NCI-H510A (cell line): ENCODE measurements at places on chromosomes 12 and 14.

DNA sequence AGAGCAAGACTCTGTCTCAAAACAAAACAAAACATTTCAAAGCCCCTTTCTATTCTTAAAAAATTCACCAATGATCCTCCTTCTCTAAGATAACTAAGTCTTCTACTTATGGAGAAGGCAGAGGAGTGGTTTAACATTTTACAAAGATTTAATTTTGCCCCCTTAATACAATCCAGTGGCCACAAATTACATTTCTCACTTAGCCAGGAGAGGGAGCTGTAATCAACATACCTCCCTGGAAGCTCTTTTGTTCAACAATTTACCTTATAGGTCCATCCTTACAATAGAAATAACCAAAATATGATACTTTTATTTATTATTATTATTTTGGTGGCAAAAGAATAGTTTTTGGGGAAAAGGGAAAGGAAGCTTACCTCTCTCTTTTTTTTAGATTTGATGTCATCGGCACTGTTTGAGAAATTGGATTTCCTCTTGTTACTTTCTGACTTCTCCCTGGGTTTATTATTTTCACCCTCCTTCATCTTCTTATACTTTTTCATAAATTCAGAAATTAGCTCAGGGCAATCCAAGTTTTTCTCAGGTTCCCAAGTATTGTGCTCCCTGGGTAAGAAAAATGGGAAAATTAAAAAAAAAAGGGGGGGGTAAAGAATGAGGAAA, 28.1 kb downstream of the CBX5 start:
- DNase-seq, result no peak

DNA sequence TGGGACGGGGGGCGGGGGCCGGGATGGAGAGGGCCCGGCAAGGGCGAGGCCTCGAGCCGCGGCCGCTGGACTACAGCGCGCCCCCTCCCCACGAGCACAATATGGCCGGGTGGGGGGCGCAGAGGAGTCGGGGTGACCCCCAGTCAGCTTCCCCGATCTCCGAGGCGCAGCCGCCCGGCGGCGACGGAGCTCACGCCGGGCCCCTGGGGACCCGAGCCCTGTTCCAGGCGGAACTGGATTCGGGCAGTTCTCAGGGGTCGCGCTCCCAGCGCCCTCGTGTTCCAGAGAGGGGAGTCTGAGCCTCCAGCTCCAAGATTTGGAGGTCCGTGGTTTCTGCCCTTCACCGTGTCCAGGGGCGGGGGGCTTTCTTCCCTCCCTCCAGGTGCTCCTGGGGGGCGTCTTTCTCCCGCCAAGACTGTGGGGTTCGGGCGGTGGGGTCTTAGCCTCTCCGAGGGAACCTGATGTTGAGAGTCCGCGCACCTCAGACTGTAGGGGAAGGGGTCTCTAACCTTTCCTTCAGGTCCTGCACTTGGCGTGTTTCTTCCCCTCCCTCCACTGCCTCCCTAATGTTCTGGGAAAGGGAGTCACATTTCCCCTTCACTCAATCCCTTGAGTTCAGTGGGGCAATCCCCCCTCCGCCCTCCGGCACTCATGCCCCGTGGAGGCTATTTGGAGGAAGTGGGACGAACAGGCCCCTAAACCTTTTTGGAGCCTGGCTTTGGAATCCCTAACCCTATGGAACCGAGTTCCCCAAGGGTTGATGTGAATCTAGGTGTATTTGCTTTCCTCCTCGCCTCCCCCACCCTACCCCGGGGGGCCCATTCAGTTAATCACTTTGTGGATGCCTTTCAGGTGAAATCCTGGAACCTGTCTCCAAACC, 584 bp downstream of the ACVR1B start:
- no peak for DNase-seq

DNA sequence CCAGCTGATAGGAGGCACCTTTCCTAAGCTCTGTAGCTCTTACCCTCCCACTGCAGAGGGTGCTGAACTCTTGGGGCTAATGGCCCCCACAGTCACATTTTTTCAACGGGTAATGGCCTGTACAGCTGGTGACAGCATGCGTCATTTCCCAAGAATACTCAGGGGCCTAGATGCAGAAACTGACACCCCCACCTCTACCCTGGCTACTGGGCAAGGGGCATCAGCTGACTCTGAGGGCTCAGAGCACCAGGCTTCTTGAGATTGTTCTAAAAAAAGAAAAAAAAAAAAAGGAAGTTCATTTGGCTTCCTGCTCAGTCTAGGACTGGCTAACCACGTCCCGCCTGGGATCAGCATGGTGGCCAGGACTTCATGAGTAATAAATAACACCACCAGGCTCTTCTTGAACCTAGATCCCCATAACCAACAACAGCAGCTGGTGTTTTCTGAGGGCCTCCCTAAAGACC, 35.2 kb downstream of the ZFP36L1 start:
- no peak for DNase-seq

- DNase-seq, result no peak
Measured at GRCh38 chr14:100554082-100554677, 33.0 kb downstream of the BEGAIN start.

DNA sequence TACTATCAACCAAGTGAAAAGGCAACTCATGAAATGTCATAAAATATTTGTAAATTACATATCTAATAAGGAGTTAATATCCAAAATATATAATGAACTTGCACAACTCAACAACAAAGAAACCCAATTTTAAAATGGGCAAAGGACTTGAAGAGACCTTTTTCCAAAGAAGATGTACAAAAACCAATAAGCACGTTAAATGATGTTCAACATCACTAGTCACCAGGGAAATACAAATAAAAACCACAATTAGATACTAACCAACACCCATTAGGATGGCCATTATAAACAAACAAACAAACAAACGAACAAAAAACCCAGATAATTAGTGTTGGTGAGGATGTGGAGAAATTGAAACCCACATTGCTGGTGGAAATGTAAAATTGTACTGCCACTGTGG, 92.3 kb upstream of the ARID2 start:
- no peak for DNase-seq

DNA sequence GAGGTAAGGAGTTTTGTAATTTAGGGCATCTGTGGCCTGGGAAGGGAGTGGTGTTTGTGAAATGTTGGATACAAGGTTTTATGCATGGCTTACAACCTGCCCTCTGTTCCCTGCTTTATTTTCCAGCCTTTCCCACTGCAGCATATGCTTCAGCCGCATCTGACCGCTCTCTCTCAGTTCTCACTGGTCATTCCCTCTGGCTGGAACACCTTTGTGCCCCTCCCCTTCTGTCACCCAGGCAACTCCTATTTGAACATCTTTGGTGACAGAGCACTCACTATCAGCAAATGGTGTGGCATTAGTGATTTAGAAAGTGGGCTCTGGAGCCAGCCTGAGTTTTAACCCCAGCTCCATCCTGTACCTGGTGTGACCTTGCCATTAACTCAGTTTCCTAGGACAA, 47.5 kb upstream of the SMCO2 start:
- no peak for DNase-seq

DNA sequence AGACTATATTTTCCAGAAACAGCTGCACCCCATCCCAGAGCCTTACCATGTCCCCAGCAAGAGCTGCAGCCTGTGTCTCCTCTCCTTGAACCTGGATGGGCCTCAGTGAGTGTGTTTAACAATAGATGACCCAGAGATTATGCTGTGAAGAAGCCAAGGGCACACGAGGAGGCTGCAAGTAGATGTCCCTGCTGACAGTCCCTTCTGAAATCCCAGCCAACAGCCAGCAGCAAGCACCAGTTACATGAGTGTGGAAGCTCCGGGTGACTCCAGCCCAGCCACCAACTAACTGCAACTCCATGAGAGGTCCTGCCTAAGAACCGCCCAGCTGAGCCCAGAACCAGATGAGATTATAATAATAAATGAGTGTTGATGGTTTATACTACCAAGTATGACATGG, 191.7 kb downstream of the BCL11B start:
- DNase-seq, result no peak

GRCh38 chr14:69370061-69370460, 28.0 kb downstream of the ERH start:
- no peak for DNase-seq

DNA sequence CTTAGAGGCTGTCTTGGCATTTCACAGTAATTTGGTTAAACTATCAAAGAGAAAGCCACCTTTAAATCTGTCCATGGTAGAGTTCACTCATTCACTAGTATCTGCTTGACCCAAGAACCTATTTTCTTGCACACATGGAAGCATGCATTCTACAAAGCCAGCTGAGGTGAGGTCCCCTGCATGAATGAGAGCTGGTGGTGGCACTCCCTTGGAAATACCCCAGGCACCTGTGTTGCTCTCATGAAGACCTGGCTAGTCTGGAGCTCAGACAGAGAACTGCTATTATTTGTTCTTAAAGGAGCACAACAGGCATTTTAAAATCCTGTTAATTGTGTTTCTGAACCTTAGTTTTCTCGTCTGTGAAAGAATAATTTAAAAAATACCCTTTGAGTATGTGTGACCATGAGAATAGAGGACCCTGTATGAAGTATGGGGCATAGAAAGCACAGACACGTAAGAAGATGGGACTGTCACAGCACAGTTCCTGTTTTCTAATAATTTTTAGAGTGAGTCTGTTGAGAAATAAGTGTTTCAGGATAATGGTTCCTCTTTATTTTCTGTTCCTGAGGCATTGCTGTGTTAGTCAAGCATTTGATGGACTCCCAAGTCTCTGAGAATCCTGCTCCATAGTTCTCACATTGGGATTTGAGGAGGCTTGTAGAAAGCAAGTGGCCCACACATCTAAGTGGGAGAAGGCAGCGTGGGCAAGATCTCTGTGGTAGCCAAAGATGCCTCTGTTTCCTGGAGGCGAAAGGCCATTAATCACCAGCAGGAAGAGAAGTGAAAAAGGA, 10.9 kb downstream of the RGS6 start:
- DNase-seq, result no peak

- DNase-seq, result no peak
Measured at GRCh38 chr12:75212072-75212471, 2.4 kb upstream of the KCNC2 start.

DNA sequence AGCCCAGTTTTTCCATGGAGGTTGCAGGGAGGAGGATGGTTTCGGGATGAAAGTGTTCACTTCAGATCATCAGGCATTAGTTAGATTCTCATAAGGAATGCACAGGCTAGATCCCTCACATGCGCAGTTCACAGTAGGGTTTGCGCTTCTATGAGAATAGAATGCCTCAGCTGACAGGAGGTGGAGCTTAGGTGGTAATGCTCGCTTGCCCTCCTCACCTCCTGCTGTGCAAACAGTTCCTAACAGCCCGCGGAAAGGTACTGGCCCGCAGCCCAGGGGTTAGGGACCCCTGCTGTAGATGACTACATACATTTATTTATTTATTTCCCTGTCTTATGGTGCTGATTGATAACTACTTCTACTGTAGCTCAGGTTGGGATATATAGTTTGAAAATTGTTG, 93.2 kb downstream of the FBXO33 start:
- no peak for DNase-seq

- no peak for DNase-seq
Measured at GRCh38 chr12:120421701-120422100, 16.2 kb upstream of the COX6A1 start.

GRCh38 chr12:110171186-110171538, 47.0 kb downstream of the IFT81 start:
- DNase-seq, result no peak

- no peak for DNase-seq
Measured at GRCh38 chr12:117365049-117365616, 3.7 kb upstream of the NOS1 start.

- DNase-seq, result no peak
Measured at GRCh38 chr14:79840831-79841230, 370.5 kb downstream of the DIO2 start.

DNA sequence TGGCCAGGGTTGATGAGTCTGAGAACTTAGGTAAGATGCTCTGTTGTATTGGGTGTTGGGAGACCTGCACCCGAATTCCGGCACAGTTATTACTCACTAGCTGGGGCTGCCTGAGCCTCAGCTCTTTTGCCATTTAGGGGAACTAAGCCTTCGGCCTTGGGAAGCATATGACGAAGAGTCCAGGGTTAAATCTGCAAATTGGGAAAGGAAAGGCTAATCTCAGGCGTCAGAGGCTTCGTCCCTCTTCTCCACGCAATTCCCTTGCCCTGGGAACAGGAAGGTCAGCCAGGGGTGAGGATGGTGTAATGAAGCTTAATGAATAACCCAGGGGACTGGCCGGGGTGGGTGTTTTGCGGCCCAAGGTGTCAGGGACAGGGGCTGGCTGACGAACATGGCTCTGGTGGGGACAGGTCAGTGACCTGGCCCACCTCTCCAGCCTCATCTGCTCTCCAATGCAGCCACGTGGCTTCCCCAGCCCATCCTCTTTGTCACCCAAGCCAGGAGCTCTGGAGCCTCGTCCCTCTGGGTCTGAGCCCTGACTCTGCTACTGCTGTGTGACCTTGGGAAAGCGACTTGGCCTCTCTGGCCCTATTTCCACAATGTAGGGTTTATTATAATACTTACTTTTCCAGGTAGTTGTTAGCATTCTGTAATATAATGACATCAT, 3.8 kb upstream of the SDSL start:
- DNase-seq, result no peak

- DNase-seq, result no peak
Measured at GRCh38 chr14:56752428-56752827, 57.9 kb downstream of the OTX2 start.

- DNase-seq, result no peak
Measured at GRCh38 chr14:37985826-37986470, 221.8 kb upstream of the SSTR1 start.

- DNase-seq, result peak; percentile 46
Measured at GRCh38 chr12:53099071-53099882, 1.8 kb downstream of the IGFBP6 start.

DNA sequence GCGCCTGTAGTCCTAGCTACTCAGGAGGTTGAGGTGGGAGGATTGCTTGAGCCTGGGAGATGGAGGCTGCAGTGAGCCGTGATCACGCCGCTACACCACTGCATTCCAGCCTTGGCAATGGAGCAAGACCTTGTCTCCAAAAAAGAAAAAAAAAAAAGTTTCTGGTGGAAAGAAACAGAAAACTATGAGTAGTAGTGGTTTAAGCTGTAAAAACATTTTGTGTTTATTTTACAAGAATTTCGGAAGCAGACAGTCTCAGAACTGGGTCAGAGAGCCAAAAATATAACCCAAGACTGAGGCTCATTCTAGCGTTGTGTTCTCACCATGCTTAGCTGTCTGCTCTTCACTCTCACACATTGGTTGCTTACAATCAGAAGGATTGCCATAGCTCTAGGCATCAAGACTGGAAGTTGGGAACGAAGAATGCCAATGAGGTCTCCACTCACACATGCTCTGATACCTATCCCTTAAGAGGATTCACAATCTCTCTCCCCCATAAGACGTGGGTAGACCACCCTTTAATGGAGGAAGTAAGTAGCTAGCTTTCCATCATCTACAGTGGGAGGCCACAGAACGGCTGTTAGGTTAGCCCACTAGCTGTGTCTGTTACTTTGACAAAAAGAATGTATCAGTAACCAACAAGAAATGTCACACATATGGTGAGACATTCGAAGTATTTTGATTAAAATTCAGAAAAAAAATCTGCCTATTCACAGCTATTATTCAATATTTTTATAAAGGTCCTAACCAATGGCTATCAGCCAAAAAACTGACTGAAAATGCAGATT, 117.6 kb upstream of the RASSF8 start:
- no peak for DNase-seq

GRCh38 chr14:21526672-21527317, 649 bp upstream of the SALL2 start:
- peak; percentile 27 for DNase-seq

- no peak for DNase-seq
Measured at GRCh38 chr12:37548266-37548805, 768.2 kb upstream of the ALG10B start.

- DNase-seq, result no peak
Measured at GRCh38 chr14:23319746-23320583, 1.3 kb upstream of the PABPN1 start.
